Sigmoid colon (tissue), 7 donors: ENCODE measurements at places on chromosomes 5 and 9. TPM values are rescaled to one million over a fixed set of nuclear protein-coding genes. Genes with fewer than 3 reads are reported as not detected.

DNA sequence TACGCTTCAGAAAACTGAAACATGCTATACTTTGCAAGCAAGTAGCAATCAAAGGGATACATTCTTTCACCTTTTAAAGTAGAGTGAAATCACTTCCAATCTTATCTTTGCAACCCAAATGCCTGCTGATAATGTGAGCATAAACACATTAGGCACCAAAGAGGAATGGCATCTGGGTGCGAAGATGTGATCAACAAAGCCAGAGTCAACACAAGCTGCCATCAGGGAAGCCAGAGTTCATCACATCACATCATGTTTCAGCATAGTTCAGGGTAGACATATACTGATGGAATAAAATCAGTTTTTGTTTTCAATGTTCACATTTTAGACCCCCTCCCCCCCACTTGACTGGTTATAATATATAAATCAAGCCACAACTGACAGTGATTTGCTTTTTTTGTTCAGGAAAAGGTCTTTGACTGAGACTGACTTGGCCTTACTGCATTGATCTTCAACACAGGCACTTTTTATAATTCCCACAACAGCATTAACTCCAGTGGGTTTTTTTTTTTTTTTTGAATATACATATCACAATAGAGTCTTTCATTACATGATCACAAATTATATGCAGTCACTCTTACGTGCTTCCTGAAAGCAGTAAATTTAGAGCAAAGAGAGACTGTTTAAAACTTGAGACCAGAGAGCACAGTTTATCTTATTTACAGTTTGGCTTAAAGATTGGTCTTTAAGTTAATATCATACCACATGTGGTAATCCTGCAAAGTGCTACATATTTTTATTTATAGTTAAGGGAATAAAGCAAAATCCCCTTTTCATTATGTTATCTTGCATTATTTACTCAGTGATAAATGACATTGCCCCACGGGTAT lies 20.3 kb downstream of the AOPEP start:
- H3K36me3 ChIP-seq: no peaks in the 10 kb centered on the region
- no peaks in the 10 kb centered on the region for H3K27me3 ChIP-seq
- no peak overlapping the region for H3K4me3 ChIP-seq
- no peak overlapping the region for H3K27ac ChIP-seq

GRCh38 chr5:62702126-62702525 lies 123.5 kb downstream of the LRRC70 start:
- no peak overlapping the region for H3K4me3 ChIP-seq
- H3K4me1 ChIP-seq: no peaks in the 10 kb centered on the region
- H3K27me3 ChIP-seq: no peaks in the 10 kb centered on the region
- no peak for DNase-seq
- H3K36me3 ChIP-seq: no peaks in the 10 kb centered on the region

The HTR1A gene
- total RNA-seq: not detected

- peaks cover 44% of the 10 kb centered on the region for H3K4me1 ChIP-seq
- DNase-seq: no peak
- H3K27me3 ChIP-seq: no peaks in the 10 kb centered on the region
- no peak overlapping the region for H3K4me3 ChIP-seq
- no peaks in the 10 kb centered on the region for H3K36me3 ChIP-seq
Observed at GRCh38 chr9:129465834-129466535, 154.9 kb downstream of the C9orf50 start.

The NIPAL4 gene
- total RNA-seq: 4.8 TPM

DNA sequence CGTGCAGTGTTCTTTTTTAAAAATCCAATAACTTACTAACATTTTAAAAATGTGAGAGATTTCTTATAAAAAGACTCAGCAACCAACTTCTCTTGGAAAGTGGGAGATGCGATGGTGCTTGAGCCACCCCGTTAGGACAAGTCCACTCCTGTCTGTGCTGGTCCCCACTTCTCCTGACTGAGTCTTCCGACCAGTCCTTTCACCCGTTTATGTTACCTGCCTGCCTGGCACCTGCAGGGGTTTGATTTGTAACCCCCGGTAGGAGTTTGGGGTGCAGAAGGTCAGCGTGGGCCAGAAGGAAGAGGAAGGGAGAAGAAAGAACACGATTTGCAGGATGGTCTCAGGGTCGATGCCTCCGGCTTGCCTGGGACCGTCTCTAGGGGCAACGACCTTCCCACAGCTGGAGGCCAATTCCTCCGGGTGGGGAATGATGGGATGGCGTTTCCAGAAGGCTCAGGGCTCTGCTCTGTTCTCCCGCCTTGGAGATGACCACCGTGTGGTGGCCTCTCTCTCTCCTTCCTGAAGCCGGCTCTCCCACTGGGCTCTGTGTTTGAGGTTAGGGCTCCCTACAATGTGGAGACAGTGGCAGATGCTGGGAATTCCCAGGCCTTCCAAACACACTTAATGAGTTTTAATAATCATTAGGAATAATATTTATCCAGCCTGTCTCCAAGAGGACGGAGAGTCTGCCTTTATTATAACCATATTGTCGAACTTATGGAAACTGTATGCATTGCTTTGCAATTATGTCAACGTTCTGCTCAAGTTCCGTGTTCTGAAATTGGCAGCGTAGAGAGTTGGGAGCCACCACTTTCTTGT lies 14.8 kb downstream of the COL27A1 start:
- H3K27me3 ChIP-seq: no peaks in the 10 kb centered on the region
- no peak for DNase-seq
- no peak overlapping the region for H3K4me3 ChIP-seq
- peaks cover 24% of the 10 kb centered on the region for H3K4me1 ChIP-seq
- H3K27ac ChIP-seq: no peak overlapping the region
- no peaks in the 10 kb centered on the region for H3K36me3 ChIP-seq

The ARHGEF39 gene
- total RNA-seq: 1.1 TPM

DNA sequence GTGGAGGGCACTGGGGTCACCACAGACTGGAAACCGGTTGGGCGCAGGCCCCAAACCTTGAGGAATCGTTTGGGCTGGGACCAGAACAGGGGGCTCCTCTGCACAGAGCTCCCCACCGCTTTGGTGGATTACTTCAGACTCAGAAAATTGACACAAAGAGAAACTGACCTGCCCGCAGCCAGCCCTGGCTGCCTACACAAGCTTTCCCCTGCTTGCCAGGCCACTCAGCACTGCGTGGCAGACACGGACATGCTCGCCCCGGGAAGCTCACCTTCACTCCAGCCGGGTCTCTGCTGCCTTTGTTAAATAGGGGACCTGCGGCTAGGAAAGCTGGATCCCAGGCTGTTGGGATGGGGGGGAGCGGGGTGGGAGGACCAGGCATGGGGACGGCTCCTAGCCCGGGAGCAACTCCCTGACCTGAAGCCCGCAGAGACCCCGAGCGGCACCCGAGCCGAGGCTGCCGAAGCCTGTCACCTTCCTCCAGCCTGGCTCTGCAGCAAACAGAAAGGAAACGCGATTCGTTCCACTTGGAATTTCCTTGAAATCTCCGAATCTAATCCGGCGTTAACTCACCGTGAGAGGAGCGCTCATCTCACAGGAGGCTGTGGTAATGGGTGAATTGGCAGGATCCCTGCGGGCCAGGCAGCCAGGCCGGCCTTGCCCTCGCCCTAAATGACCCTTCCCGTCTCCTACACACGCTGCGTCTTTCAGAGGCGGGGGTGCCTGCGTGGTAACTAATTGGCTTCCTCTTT lies 8.8 kb downstream of the PAX5 start:
- DNase-seq: no peak
- peak overlapping the region; percentile 21 for H3K4me3 ChIP-seq
- peaks cover 60% of the 10 kb centered on the region for H3K27me3 ChIP-seq
- no peaks in the 10 kb centered on the region for H3K4me1 ChIP-seq
- no peak overlapping the region for H3K27ac ChIP-seq
- H3K36me3 ChIP-seq: no peaks in the 10 kb centered on the region
